ENCODE measurements at places on chromosomes 2 and 18.

DNA sequence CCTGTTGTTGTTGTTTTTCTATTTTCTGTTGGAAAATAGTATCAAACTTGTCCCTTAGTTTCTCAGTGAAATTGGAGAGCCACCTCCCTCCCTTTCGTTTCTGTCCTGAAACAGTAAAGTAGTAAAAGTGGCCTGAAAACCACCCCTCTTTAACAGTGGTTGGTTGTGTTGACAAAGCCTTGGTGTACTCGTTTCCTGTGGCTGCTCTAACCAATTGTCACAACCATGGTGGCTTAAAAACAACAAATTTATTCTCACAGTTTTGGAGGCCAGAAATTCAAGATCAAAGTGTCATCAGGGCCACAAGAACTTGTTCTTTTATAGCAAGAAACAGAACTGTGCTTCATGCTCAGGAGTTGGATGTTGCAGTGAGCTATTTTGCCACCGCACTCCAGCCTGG lies 4.0 kb upstream of the DYSF start:
- no peak for DNase-seq

- DNase-seq = no peak
Observed at GRCh38 chr2:54535599-54536195, 79.6 kb downstream of the SPTBN1 start.

GRCh38 chr2:74822771-74823566 lies 11.0 kb upstream of the HK2 start:
- DNase-seq = no peak

- no peak for DNase-seq
Observed at GRCh38 chr18:72672364-72673184, 128.4 kb upstream of the CBLN2 start.

GRCh38 chr2:43349904-43350303 lies 123.5 kb upstream of the ZFP36L2 start:
- no peak for DNase-seq

GRCh38 chr2:189865826-189866225 lies 81.6 kb downstream of the PMS1 start:
- DNase-seq = no peak

DNA sequence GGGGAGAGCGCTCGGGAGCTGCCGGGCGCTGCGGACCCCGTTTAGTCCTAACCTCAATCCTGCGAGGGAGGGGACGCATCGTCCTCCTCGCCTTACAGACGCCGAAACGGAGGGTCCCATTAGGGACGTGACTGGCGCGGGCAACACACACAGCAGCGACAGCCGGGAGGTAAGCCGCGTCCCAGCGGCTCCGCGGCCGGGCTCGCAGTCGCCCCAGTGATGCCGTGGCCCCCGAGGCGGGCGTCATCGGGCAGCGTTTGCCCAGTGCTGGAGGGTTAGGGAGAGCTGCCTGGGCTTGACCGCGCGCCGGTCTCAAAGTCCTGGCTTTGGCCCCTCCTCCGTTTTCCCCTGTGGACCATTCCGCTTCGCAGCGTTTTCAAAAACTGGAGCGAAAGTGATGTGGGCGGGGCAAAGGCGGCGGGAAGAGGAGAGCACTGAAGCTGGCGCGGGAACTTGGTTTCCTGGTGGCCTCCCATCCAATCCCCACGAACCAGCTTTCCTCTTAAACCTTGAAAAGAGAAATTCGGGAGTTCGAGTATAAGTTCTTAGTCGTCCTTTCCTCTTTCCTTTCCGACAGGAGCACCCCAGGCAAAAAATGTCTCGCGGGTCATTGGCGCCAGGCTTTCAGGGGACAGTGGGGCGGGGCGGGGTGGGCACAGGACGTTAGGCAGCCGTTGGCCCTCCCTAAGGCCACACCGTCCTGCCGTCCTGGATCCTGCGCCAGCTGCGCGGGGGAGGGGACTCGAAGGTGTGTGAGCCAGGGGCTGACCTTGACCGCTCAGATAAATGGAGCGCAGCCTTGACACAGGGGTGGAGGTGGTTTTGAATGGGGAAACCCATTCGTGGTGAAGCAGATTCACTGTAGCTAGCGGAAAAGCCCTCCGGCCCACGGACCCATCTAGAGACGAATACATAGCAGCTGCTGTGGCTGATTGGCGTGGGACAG lies 821 bp downstream of the TYMS start:
- DNase-seq = peak; percentile 31

DNA sequence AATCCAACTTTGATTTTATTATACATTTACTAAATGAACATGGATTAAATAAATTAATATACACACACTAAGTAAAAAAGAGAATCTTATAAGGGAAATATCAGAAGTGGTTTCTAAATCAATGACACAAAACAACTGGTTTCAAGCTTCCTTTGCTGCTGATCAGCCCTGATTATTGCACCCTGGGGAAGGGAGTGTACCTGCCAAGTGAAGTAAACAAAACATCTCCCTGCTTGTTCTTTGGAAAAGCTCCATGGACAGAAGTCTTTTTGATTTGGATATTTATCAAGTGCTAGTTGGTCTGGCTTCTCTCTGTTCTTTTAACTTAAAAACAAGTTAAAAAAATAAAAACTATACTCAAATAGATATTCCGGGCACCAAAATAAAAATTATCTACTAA lies 190.1 kb downstream of the PDE11A start:
- DNase-seq = no peak

GRCh38 chr2:187194049-187194448 lies 254.0 kb downstream of the CALCRL start:
- no peak for DNase-seq

GRCh38 chr2:40103163-40103562 lies 324.1 kb upstream of the THUMPD2 start:
- no peak for DNase-seq

- DNase-seq = no peak
Observed at GRCh38 chr18:46910856-46911255, 6.5 kb downstream of the PIAS2 start.

- no peak for DNase-seq
Observed at GRCh38 chr2:107984707-107985106, 1.6 kb upstream of the SLC5A7 start.

DNA sequence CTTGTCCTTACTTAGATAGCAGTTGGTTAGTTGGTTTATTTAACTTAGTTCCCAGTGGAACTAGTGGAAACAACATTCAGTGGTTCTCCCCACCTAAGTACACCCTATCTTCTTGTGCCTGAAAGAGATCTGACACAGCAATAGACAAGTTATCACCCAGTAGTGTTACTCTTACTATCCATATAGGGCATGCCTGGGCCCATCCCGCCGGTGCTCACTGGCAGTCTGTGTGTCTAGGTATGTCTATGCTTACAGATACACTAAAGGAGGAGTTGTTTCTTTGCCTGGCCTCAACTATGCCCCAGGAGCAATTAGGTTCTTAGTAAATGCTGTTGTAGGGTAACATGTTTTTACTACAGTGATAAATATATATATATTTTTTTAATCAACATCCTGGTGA lies 12.0 kb upstream of the NRP2 start:
- peak; percentile 71 for DNase-seq

DNA sequence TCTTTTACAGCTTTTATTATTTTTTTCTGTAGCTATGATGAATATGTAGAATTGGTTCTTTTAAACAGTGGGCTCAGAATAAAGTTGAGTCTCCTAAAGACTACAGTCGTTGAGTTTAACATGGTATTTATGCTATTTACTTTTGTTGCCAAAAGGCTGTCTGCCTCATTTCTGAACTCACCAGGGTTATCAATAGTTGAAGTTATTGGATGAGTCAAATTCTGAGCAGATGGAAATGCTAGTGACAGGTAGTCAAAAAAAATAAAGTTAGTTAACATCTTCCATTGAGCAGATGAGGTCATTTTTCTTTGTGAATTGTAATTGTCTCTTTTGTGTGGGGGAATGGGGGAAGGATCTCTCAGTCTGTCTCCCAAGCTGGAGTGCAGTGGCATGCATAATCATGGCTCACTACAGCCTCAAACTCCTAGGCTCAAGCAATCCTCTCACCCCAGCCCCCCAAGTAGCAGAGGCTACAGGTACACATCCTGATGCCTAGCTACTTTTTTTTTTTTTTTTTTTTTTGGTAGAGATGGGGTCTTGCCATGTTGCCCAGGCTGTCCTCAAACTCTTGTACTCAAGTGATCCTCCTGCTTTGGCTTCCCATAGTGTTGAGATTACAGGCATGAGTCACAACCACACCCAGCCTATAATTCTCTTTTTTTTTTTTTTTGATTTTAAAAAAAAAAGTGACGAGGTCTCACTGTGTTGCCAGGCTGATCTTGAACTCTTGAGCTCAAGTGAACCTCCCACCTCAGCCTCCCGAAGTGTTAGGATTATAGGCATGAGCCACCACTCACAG lies 8.9 kb downstream of the PAPOLG start:
- DNase-seq = no peak

- DNase-seq = peak; percentile 10
Observed at GRCh38 chr2:240277073-240277806, 136.8 kb upstream of the OTOS start.

GRCh38 chr2:23549051-23549450 lies 164.1 kb downstream of the KLHL29 start:
- DNase-seq = no peak

DNA sequence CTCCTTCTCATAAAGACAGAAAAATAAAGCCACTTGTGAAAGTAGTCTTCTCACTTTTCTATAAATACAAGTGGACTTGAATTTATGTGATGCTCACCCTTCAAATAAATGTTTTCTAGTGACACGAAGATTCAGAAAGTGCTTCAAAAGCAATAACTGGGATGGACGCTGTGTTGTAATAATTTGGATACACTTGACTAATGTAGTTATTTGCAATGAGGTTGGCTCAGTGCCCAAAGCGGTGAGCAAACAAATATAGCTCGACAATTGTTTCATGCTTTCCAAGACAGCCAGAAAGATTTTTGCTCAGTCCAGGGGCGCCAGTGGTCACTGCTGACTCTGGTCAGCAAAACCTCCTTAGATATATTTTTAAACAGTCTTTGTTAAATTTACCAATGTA lies 278.6 kb upstream of the KLHL14 start:
- peak; percentile 18 for DNase-seq
